Motor neuron (in vitro differentiated cells): ENCODE measurements at places on chromosomes 6 and 20.

DNA sequence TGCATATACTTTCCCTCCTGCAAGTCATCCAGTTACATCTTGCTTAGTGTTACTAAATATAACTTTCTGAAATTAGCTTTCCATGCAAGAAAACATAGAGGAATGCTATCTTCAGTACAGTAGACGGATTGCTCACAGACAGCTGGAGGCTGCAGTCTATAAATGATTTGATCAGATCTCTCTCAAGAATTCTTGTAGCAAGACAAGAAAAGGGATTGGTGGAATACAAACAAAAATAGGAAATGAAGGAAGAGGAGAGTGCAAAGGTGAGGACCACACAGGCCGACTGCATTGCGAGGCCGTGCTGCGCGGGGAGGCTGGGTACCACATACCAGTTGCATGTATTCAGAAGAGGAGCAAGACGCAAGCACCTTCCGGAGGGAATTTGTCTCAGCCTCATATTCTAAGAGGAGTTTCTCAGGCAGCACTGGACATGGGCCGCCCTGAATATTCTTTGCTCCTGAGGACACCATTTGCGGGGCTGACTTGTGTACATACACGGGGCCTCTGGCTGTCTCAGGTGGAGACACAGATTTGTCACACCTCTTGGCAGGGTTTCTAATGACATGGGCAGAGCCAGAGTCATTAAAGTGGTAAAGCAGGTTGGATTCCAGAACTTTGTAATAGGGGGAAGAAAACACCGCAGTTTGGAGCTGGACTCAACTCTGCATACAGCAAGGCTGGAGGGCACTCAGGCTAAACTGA lies 22.7 kb upstream of the KIF25 start:
- ATAC-seq = no peak

DNA sequence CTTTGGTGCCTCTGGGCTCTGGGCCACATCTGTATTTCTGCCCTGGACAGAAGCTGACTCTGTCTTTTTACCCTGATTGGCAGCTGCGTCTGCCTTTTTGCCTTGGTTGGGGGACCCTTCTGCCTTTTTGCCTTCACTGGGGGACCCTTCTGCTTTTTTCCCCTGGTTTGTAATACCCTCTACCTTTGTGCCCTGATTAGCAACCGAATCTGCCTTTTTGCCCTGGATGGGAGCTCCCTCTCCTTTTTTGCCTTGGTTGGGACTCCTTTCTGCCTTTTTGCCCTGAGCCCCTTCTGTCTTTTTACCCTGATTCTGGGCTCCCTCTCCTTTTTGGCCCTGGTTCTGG lies 23.4 kb downstream of the RRBP1 start:
- ATAC-seq = no peak

GRCh38 chr6:128290221-128290620 lies 230.2 kb downstream of the PTPRK start:
- no peak for ATAC-seq

- peak; percentile 38 for ATAC-seq
Observed at GRCh38 chr20:64115171-64115911, 8.0 kb upstream of the NPBWR2 start.

- peak; percentile 72 for ATAC-seq
Observed at GRCh38 chr6:107489636-107490565, at the start of gene SOBP. Gene SOBP (plus strand): TSS chr6:107490117. CDS start chr6:107490617, 500 bp downstream.

DNA sequence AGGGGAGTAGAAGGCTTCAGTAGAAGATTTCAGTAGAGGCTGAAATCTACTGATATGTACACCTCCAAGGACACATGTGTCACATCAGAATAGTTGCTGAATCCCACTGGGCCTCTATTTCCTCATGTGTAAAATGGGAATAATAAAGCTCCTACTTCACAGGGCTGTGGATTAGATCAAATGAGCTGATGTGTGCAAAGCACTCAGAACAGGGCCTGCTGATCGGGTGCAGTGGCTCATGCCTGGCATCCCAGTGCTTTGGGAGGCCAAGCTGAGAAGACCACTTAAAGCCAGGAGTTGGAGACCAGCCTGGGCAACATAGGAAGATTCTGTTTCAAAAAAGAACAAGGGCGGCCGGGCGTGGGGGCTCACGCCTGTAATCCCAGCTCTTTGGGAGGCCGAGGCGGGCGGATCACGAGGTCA lies 8.1 kb upstream of the AP5S1 start:
- ATAC-seq = no peak

- ATAC-seq = no peak
Observed at GRCh38 chr6:56573624-56574023, 69.1 kb downstream of the DST start.

DNA sequence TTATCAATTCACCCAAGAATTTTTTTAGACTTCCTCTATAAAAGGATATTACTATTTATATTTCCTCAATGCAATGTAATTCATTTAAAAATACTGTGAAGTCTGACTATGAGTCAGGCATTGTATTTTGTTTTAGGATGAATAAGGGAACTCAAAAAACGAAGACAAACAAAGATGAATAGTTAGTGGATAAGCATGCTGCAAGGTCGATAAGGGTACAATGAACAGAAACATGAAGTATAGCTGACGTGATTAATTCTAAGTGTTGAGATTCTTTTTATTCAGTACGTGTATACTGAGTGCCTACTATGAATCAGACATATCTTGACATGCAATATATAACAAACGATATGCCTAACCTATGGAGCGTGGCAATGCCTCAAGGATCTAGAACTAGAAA lies 105.4 kb downstream of the PDE10A start:
- ATAC-seq = no peak

GRCh38 chr20:58555078-58555765 lies 40.0 kb upstream of the APCDD1L start:
- peak; percentile 55 for ATAC-seq

- ATAC-seq = no peak
Observed at GRCh38 chr20:1625083-1625690, 5.4 kb upstream of the SIRPB1 start.

DNA sequence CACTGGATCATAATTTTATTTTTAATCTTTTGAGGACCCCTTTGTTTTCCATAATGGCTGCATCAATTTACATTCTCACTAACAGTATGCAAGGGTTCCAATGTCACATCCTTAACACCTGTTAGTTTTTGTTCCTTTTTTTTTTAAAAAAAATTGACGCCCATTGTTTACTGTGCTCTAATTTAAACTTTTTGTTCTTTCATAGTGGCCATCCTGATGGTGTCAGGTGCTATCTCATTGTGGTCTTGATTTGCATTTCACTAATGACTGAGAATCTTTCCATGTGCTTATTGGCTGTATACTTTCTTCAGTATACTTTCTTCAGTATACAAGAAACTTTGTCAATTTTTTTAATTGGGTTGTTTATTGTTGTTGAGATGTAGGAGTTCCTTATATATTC lies 347.0 kb downstream of the RNGTT start:
- ATAC-seq = no peak

- no peak for ATAC-seq
Observed at GRCh38 chr6:156917213-156917612, 140.0 kb downstream of the ARID1B start.

DNA sequence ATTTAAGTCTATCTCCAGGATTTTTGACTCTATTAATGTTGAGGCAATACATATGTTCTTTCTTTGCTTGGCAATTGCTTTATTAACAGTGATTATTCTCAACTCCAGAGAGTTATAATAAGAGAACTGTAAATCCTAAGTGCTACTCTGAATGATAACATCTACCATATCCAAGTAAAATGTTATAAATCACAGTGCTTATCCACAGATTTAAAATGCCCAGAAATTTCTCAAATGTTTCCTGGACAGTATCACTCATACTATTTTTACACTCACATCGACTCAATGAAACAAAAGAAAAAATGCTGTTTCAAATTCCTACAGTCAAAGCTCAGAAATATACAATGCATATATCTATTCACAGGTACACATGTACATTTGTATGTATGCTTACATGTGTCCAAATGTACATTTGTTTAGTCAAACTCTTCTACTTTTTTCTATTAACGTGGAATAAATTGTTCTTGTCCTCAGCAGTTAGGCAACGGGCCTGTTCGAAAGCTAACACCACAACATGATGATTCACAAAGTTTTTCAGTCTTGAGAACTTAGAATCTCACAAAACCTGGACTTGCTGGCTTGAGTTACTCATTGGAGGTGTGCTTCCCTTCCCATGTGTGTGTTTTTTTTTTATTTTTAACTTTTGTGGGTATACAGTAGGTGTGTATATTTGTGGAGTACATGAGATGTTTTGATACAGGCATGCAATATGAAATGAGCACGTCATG lies 193.0 kb downstream of the GJA10 start:
- ATAC-seq = no peak

GRCh38 chr6:129359811-129360681 lies 349.9 kb downstream of the ARHGAP18 start:
- ATAC-seq = no peak

DNA sequence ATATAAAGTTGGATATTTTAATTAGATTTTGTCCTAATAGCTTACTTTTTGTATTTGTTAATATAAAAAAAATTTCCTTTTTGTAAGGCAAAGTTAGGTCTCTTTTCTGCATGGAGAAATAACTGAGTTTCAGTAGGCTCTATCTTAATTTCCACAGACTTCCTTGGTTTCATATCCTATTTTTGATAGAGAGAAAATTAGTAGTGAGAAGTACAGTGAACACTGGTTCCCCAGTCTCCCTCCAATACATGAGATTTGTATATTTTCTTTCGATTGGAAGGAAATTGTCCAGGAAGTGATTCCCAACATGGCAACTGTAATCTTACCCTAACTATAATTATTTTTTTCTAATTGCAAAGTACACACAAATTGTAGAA lies 26.4 kb downstream of the TRIM27 start:
- no peak for ATAC-seq

DNA sequence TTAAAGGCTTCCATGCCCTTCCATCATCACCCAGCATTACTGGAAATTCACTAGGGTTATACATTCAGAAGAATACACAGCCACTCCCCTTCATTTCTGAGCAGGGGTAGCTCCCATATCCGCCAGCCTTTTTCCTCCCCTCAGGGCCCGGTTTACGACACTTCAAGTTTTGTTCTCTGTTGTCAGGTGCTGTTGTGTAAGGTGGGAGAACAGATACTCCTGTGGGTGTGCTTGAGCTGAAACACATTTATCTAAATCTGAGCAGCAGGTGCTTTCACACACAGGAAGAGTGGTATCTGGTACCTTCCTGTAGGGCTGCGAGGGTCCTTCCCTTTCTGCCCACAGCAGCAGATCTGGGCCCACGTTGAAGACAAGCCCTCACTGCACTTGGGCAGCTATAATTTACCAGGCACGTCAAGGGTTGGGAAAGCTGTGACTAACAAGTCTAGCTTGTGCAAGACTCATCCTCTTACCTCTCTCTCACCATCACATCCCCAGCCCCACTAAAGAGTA lies 215.8 kb upstream of the RREB1 start:
- ATAC-seq = no peak

GRCh38 chr20:58650181-58650775 lies 805 bp upstream of the STX16 start:
- ATAC-seq = peak; percentile 13

GRCh38 chr6:42108071-42108470 lies 34.3 kb downstream of the C6orf132 start:
- no peak for ATAC-seq

GRCh38 chr6:143515061-143515760 lies 3.7 kb upstream of the FUCA2 start:
- ATAC-seq = no peak

DNA sequence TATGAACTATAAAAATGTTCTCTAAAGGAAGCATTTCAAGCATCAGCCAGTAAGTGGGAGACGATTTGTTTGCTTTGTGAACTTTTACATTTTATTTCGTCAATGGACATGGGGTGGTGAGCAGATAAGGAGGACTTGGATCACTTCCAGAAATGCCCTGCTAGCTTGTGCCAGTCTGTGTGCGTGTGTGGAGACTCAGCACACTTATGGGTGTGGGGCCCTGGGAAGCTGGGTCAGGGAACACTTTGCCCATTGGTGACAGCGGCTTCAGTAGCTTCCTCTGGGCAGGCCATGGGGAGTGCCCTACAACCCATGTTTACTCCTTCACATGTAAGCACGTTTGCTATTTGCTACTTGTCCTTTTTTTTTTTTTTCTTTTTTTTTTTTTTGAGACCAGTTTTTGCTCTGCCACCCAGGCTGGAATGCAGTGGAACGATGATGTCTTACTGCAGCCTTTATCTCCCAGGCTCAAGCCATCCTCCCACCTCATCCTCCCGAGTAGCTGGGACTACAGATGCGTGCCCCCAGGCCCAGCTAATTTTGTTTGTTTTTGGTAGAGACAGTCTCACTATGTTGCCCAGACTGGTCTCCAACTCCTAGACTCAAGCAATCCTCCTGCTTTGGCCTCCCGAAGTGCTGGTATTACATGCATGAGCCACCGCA lies 24.2 kb downstream of the PRDM1 start:
- ATAC-seq = no peak

GRCh38 chr6:38638941-38639497 lies 710 bp downstream of the BTBD9 start:
- ATAC-seq = peak; percentile 47

DNA sequence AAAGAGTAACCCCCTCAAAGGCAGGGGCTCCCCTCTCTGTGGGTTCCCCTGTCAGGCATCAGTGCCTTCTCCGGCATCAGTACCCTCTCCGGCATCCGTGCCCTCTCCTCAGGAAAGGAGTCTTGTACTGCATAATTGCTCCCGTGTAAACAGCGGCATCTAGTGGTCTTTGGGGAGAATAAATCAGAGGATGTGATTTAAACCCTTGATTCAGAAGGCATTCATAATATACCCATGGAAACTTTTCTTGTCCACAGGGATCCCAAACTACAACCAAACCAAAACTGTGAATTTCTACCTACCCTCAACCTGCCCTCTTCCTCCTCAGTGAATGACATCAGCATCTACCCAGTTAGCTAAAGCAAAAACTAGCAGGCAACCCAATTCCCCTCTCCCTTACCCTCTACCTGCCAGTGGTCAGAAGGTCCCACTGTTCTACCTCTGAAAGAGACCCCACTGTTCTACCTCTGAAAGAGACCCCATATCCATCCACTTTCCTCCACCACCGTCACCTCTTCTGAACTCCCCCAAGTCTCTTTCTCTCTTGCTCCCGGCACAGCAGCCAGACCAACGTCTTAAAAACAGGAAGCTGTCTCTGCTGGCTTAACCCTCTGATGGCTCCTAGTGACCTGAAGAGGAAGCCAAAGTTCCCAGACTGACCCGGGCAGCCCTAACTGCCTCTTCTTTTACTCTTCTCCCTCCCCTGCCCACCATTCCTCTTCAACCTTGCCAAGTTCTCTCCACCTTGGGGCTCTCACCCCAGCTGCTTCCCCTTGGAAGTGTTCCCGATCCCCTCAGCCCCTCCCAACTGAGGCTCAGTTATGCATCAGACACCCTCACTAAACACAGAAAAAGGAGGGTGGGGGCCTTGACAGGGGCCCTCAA lies 27.2 kb downstream of the UBE2V1 start:
- peak; percentile 77 for ATAC-seq
